ENCODE measurements at places on chromosomes 1 and 21. TPM values are rescaled to one million over a fixed set of nuclear protein-coding genes. Genes with fewer than 3 reads are reported as not detected.
A peak's percentile ranks its signal among the peaks of the same experiment; 100 is the strongest.

The HCRTR1 gene
- total RNA-seq = not detected

DNA sequence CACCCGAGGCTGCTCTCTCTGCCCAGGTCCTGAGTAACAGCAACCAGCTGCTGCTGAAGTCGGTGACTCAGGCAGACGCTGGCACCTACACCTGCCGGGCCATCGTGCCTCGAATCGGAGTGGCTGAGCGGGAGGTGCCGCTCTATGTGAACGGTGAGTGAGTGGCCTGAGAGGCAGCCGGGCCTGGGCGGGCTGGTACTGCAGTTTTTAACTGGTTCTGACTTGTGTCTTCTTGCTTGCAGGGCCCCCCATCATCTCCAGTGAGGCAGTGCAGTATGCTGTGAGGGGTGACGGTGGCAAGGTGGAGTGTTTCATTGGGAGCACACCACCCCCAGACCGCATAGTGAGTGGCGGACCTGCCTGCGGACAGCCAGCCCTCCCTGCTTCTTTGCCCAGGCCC, 91.2 kb upstream of the CD1D start:
- H3K27me3 ChIP-seq = no peaks in the 10 kb centered on the region
- no peaks in the 10 kb centered on the region for H3K4me1 ChIP-seq
- H3K27ac ChIP-seq = no peak overlapping the region
- no peak overlapping the region for H3K4me3 ChIP-seq

DNA sequence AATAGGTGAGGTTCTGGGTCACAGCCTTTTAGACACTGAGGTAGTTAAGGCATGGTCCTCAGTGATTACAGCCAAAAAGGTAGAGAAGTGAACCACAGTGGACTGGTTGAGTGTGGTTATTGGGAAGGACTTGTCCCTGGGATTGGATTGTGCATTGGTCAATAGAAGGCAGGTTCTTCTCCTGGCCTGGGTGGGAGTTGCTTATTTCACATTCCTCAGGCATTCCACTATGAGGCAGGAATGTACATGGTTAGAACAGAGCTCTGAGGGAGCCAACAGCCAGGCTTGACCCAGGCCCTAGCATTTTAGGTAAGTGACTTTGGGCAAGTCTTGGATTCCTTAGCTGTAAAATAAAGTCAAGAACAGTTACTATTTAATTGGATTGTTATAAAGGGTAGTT, 97.9 kb upstream of the MARK1 start:
- H3K27me3 ChIP-seq = no peaks in the 10 kb centered on the region
- H3K4me3 ChIP-seq = no peak overlapping the region
- peak; percentile 68 for DNase-seq
- H3K27ac ChIP-seq = no peak overlapping the region

DNA sequence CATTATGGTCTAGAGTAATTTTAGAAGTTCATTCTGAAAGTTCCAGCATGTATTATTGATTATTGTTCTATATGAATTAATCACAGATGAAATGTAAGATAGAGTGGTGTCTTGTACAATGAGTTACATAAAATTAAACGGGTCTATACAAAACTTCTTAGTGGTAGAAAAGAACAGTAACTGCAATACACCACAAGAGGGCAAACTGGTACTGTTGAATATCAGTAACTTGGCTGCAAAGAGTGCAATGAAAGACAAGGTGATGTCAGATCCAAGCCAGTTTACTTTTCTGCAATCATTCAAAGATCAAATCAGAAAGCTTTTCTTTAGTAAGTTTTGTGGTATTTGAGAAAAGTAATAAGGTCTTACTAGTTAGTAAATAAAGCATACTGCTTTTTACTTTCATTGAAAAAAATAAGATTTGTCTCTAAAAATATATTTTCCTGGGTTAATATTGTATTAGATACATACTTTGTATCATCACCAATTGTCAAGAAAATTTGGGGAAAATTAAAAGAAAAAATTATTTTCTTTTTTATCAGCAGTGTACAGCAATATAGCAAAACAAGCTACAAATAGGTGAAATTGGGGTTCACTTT, 66.4 kb upstream of the BTG3 start:
- DNase-seq = peak; percentile 76
- no peaks in the 10 kb centered on the region for H3K27me3 ChIP-seq
- H3K27ac ChIP-seq = no peak overlapping the region
- no peak overlapping the region for H3K4me3 ChIP-seq

GRCh38 chr1:20603504-20604464, 14.9 kb downstream of the CDA start:
- no peaks in the 10 kb centered on the region for H3K4me1 ChIP-seq
- H3K36me3 ChIP-seq = no peaks in the 10 kb centered on the region
- H3K27ac ChIP-seq = no peak overlapping the region
- no peaks in the 10 kb centered on the region for H3K27me3 ChIP-seq
- no peak overlapping the region for H3K4me3 ChIP-seq
- no peak for DNase-seq

DNA sequence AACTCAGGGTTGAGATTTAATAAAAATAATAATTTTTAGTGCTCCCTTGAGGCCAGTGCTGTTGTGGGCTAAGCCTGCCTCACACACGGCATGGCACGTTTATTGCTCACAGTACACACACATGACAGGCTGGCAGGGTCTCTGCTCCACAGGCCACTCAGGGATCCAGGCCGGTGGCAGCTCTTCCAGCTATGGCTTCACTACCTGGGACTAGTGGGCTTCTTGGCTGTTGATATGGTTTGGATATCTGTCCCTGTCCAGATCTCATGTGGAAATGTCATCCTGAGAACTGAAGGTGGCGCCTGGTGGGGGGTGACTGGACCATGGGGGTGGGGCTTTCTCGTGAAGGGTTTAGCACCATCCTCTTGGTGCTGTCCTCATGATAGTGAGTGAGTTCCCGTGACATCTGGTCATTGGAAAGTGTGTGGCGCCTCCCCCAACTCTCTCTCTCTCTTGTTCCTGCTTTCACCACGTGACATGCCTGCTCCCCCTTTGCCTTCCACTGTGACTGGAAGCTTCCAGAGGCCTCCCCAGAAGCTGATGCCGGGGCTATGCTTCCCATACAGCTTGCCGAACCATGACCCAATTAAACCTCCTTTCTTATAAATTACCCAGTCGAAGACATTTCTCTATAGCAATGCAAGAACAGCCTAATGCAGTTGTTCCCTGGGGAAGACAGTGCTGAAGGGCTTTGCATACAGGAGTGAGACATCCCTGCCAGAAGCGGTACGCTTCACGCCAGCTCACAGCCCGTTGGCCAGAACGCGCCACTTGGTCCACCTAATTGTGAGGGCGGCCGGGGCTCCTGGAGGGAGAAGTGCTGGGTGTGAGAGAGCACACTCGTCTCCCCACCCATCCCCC, 226.9 kb upstream of the C1orf174 start:
- no peak for DNase-seq
- no peaks in the 10 kb centered on the region for H3K36me3 ChIP-seq
- no peak overlapping the region for H3K27ac ChIP-seq
- no peaks in the 10 kb centered on the region for H3K4me1 ChIP-seq
- no peaks in the 10 kb centered on the region for H3K27me3 ChIP-seq
- H3K4me3 ChIP-seq = no peak overlapping the region

GRCh38 chr21:25133939-25134338, 473.3 kb downstream of the MRPL39 start:
- no peak overlapping the region for H3K4me3 ChIP-seq
- H3K27me3 ChIP-seq = no peaks in the 10 kb centered on the region
- H3K27ac ChIP-seq = no peak overlapping the region
- H3K36me3 ChIP-seq = no peaks in the 10 kb centered on the region
- no peak for DNase-seq

GRCh38 chr1:182003953-182004586, 57.4 kb downstream of the ZNF648 start:
- no peaks in the 10 kb centered on the region for H3K36me3 ChIP-seq
- H3K4me1 ChIP-seq = peaks cover 5% of the 10 kb centered on the region
- H3K27ac ChIP-seq = no peak overlapping the region
- DNase-seq = peak; percentile 46
- no peak overlapping the region for H3K4me3 ChIP-seq

GRCh38 chr1:31926853-31927660, 11.1 kb downstream of the PTP4A2 start:
- H3K36me3 ChIP-seq = no peaks in the 10 kb centered on the region
- H3K27ac ChIP-seq = no peak overlapping the region
- no peak overlapping the region for H3K4me3 ChIP-seq
- no peaks in the 10 kb centered on the region for H3K27me3 ChIP-seq
- no peak for DNase-seq

DNA sequence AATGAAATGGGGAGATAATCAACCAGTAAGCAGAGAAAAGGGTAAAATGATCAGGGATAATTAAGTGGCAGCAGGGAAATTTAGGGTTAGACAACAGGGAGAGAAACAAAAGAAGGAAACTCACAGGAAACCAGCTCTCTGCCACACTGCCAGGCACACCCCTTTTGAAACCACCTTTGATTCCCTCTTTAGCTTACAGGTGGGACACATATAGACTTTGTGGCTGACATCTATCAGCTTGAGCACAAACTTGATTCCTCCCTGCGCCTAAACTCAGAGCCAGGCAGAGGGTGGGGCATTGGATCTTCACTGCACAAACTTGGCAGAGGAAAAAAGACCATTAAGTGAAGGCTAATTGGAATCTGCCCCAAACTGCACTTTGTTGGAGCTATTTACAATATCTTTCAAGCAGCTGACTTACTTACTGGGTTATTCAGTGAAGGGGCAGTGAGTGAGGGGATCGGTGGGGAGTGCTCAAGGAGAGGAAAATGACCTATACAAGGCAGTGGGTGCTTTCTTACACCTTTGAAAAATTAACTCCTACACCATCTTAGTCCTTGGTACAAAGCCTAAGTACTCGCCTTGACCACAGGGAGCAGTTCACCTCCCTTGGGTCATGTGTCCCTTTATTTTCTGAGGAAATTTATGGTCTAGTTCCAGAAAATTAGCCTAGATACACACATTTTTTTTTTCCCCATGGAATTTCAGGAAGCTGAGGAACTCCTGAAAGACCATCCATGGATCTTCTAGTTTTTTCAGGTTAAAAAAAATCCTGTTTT, 60.2 kb downstream of the PBX1 start:
- DNase-seq = no peak
- H3K36me3 ChIP-seq = no peaks in the 10 kb centered on the region
- H3K4me3 ChIP-seq = no peak overlapping the region
- H3K27ac ChIP-seq = no peak overlapping the region
- H3K4me1 ChIP-seq = peaks cover 41% of the 10 kb centered on the region

The ACTN2 gene
- total RNA-seq = 1.9 TPM

The ITGB2 gene
- 0.63 TPM for total RNA-seq

The PCP4L1 gene
- total RNA-seq = 3.8 TPM

- no peak overlapping the region for H3K4me3 ChIP-seq
- no peaks in the 10 kb centered on the region for H3K27me3 ChIP-seq
Observed at GRCh38 chr1:154726896-154727753, 119.1 kb upstream of the ADAR start.

The NOTCH2NLA gene
- total RNA-seq = 13.4 TPM

- no peaks in the 10 kb centered on the region for H3K36me3 ChIP-seq
- H3K27ac ChIP-seq = no peak within 1 kb of the TSS
- H3K4me1 ChIP-seq = peaks cover 31% of the 10 kb centered on the region
- no peak within 1 kb of the TSS for H3K4me3 ChIP-seq
- DNase-seq = peak; percentile 33
Observed at GRCh38 chr21:46604975-46605766, at the start of gene S100B. TSS of gene S100B (minus strand) at chr21:46605082. CDS start at chr21:46602415, 2,667 bp downstream.

The TMEM200B gene
- 8.7 TPM for total RNA-seq

The TMEM269 gene
- 0.45 TPM for total RNA-seq

The PPFIA4 gene
- total RNA-seq = 7.6 TPM

DNA sequence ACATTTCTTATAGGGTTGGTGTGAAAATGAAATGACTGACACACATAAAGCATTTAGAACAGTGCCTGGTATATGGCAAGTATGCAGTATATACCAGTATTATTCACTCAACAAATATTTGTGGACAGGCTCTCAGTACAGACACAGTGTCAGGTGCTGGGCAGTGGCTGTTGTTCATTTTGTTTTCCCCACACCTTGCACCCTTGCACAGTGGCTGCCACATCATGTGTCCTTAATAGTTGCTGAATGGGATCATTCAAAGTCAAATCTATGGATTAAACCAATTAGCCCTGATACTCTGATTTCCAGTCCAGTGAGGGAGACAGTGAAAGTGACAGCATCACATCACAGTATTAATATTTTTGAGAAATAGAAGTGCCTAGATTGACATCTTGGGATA, 2.4 kb downstream of the SLAMF1 start:
- no peak overlapping the region for H3K27ac ChIP-seq
- H3K27me3 ChIP-seq = no peaks in the 10 kb centered on the region
- H3K4me3 ChIP-seq = no peak overlapping the region
- H3K4me1 ChIP-seq = no peaks in the 10 kb centered on the region
- H3K36me3 ChIP-seq = no peaks in the 10 kb centered on the region

The PLXNA2 gene
- total RNA-seq = 1.8 TPM
